ENCODE measurements at places on chromosomes 6 and 20.

DNA sequence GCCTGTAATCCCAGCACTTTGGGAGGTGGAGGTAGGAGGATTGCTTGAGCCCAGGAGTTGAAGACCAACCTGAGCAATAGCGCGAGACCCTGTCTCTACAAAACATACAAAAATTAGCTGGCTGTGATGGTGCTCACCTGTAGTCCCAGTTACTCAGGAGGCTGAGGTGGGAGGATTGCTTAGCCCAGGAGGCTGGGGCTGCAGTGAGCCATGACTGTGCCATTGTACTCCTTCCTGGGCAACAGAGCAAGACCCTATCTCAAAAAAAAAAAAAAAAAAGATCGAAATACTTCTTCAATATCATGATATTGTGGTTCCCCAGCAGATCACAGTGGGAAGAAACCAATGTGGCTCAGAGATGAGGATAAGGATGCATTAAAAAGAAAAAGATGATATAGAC, 47.6 kb downstream of the SOBP start:
- no peak for DNase-seq

DNA sequence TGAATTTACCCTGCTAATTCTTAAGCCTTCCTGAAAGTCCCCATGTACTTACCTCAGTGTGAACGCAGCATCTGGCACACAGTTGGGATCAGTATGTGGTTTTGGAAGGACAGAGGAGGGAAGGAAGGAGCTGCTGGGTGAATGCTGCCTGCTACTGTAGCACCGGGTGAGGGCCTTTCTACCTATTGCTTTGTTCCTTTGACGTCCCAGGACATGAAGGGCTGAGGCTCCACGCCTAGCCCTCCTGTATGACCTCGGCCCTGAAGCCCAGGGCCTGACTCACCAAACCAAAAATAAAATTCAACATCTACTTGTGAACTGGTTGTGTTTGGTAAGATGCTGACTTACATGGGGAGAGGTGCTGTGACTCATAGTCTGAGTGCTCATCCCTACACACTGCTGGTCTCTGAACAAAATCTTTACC, 51.1 kb downstream of the ARID1B start:
- DNase-seq = no peak

DNA sequence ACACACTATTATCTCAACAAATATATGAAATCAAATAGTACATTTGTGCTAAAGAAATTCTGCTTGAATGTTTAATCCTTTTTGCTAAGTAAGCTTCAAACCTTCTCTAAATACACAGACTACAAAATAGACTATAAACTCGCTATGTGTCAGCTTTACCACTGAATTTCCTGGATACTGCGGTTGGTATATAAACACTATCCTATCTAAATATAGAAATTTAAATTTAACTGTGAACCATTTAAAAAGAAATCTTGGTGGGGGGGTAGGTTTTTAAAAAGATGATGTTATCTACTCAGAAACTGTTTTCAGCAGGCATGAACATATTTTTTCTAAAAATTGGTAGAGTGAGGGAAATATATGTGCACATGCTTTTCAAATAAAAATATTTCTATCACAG, 306.5 kb upstream of the RUNX2 start:
- DNase-seq = no peak

- no peak for DNase-seq
These were observed 33.8 kb upstream of the SULF2 start for GRCh38 chr20:47818996-47819609.

DNA sequence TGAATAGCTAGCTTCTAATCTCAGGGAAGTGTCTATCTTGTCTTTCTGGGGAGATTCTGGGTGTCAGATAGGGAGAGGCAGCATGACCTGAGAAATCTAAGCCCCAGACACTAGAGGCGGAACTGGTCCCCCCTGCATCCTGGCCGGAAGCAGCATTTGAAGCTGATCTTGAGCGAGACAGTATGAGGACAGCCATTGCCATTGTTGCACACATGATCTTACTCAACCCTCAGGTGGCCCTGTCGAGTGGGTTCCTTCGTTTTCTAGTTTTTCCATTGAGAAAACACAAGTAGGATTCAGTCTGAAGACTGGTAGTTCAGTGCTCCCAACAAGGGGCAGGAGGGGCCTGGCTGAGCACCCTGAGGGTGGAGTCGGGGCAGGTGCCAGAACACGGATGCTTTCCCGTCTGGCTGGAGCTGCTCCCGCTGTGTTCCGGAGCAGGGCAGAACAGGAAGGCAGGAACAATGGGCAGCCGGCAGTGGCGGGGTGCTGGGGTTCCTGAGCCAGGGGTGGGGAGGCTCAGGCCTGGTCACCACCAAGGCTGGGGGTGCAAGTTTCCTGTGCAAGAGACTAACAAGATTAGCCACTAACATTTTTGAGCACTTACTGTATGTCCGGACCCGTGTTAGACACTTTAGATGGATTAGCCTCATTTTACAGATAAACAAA, 7.9 kb upstream of the SDCBP2 start:
- DNase-seq = peak; percentile 67

DNA sequence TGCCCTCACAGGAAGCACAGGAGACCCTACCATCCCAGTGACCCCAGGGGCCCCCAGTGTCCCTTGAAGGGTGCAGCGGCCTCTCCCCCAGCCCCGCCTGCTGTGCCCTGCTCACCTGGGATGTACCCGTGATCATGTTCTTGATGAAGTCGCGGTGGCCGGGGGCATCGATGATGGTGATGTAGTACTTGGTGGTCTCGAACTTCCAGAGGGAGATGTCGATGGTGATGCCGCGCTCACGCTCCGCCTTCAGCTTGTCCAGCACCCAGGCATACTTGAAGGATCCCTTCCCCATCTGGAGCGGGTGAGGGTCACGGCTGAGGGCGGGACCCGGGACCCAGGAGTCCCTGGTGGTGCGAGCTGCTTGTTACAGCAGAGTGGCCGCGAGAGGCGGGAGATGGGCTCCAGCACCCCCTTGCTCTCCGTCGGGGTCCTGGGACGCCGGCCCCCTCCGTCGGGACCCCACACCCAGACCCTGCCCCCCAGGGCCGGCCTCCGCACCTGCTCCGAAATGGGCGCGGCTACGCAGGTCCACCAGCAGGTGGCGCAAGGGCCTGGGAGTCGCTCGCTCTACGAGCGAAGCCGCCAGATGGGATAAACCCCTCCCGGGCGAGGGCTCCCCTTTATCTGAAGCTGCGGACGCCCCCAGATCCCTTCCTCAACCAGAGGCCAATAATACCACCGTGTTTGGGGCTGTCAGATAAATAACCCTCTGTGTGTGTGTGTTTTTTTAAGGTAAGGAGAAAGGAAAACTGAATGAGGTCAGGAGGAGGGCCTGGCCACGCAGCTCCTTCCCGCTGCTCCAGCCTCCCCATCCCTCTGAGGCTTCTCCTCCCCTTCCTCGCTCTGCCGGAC, 2.9 kb downstream of the EEF1A2 start:
- DNase-seq = peak; percentile 74

- no peak for DNase-seq
These were observed 4.6 kb upstream of the GUCA1B start for GRCh38 chr6:42199106-42199981.
